ENCODE measurements at places on chromosomes 11 and 22.
A peak's percentile ranks its signal among the peaks of the same experiment; 100 is the strongest.

GRCh38 chr11:117914398-117914761, 14.8 kb downstream of the TMPRSS13 start:
- DNase-seq, result no peak

GRCh38 chr11:72864702-72865655, 50.8 kb downstream of the ATG16L2 start:
- no peak for DNase-seq

GRCh38 chr22:43449205-43449830, 37.5 kb downstream of the MPPED1 start:
- peak; percentile 37 for DNase-seq

- DNase-seq, result peak; percentile 31
Measured at GRCh38 chr11:19059833-19060232, 684 bp downstream of the MRGPRX2 start.

- DNase-seq, result no peak
Measured at GRCh38 chr11:88411265-88411664, 73.7 kb upstream of the CTSC start.

GRCh38 chr22:37782340-37783168, 25.2 kb upstream of the GCAT start:
- no peak for DNase-seq

DNA sequence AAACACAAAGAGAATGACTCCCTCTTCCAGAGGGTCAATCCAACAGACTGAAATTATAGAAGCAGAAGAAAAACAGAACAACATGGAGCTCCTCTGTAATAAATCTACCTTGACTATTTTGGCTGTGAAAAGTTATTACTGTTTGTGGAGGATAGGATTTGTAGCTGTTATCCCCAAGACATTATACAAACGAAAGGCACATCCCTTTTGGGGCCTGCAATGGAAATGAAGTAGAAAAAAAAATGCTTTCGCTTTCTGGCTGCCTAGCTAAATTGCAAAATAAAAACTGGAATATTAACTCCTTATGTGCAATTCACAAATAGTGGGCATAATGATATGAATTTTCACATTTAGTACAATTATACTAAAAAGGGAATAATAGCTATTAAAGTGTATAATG, 123.8 kb upstream of the CCDC179 start:
- DNase-seq, result no peak

- DNase-seq, result no peak
Measured at GRCh38 chr11:110121204-110121603, 28.0 kb downstream of the ZC3H12C start.

- DNase-seq, result peak; percentile 68
Measured at GRCh38 chr11:4697585-4697984, at the start of gene OR51E2. OR51E2 (minus strand) TSS chr11:4697853; CDS start chr11:4682711, 15,142 bp downstream.

DNA sequence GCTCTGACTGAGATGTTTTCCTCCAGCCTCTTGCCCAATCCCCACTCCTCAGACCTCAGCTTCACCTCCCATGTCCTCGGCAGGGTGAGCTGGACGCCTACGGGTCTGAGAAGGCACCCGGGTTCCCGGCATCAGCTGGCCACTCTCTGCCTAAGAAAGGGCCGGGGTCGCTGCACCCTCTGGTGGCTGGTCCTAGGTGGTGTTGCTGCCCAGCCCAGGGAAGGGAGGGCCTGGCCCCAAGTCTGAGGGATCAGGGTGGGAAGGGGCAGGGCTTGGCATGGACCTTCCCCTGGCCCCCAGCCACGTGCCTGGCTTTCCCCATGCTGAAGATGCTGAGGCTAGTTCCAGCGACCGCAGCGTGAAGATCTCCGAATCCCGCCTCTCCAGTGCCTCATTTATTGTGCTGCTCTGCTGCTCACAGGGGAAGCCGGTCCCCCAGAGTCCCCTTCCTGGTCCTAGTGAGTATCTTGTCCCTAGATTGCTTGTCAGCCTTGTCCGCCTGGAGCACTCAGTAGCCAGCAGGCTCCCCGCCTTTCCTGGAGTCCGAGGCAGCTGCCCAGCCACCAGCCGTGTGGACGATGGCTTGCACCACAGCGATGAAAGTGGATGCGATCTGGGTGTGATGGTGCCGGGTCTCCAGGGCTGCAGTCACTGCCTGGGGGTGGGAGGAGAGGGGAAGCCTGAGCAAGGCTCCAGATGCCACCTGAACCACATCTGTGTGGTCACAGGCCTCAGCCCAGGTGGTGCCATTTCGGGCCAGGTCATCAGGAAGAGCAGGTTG, 2.9 kb upstream of the GGT5 start:
- peak; percentile 86 for DNase-seq

DNA sequence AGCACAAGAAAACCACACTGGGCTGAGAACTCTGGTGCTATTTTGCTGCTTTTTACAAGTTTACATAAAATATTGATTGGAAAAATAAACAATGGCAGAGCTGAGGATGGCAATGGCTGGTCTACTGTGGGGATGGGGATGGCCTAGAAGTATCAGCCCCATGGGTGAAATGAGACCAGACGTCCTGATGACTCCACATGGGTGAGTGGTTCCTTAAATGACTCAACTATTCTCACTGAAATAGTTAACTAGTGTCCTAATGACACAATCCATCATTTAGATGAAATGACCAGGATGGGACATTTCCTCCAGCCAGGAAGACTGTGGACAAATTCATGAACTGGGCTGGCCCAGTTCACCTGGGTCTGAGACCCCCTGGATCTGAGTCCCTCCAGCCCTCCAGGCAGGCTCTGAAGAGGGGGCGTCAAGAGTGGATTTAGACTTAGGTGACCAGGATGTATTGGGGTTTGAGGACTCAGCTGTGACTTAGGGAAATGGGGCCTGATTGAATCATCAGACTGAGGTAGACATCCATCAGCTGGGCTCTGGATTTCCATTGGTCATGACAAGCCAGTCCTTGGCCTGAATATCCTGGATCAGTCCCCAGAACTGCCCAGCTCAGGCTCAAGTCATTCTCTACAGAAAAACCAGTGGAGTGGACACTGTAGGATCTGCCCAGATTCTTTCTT, 98.2 kb upstream of the IGLL5 start:
- no peak for DNase-seq

- no peak for DNase-seq
Measured at GRCh38 chr11:134120143-134120850, 51.4 kb downstream of the JAM3 start.

- no peak for DNase-seq
Measured at GRCh38 chr22:47164514-47165337, 402.3 kb downstream of the TBC1D22A start.

GRCh38 chr11:130198964-130199363, 39.4 kb downstream of the ST14 start:
- no peak for DNase-seq

DNA sequence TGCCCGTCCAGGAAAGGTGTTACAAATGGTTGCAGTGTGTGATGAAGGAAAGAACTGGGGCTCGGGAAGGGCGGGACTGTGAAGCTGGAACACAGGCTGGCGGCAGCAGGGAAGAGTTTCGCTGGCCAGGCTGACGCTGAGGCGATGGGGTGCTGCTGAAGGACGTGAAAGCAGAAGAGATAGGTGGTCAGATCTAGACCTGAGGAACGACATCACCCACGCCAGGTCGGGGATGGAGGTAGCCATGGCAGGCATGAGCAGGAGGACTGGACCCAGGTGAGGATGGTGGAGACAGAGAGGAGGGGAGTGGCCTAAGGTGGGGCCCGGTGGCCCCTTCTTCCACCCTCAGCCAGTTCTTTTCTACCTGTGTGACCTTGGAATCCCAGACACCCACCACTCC, 9.1 kb downstream of the CDC42EP2 start:
- DNase-seq, result no peak

DNA sequence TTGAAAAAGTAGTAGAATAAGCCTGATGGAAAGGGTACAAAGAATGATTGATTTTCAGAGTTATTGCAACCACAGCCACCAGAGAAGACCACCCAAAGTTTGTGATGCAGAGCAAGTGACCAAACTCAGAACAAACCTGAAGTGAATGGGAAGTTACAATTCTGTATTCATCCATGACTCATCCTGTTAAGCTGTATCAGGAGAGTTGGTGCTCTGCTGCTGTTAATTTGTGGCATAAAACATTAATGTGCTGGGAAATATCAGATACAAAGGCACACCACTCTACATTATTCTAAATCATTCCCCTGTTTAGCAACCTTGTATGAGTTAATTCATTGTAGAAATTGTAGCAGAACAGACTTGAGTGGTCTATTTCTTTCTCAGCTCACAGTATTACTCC, 19.6 kb upstream of the PDGFD start:
- no peak for DNase-seq

DNA sequence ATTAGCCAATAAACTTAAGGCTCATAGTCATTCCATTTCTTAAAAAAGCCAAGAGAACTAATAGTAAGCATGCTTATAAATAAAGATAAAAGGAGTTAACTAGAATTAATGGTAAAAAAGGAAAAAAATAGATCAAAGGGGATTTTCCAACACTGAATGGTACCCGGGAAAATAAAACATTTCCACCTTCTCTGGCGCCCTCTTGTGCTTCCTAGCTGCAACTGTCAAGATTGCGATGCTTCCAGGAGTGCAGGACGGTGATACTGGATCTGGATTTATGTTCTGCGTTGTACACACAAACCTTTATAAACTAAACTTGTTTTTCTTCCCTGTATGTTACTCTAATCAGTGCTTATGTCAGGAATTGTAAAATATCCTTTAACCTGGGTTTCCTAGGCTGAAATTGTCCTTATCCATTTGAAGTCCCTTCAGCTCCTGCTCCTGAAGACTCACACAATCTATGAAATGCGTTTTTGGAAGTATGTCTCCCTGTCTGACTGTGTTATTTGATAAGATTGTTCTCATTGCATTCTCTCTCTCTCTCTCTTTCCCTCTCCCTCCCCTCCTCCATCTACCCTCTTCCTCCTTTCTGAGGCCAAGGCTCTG, 9.6 kb upstream of the HTATIP2 start:
- DNase-seq, result peak; percentile 37

DNA sequence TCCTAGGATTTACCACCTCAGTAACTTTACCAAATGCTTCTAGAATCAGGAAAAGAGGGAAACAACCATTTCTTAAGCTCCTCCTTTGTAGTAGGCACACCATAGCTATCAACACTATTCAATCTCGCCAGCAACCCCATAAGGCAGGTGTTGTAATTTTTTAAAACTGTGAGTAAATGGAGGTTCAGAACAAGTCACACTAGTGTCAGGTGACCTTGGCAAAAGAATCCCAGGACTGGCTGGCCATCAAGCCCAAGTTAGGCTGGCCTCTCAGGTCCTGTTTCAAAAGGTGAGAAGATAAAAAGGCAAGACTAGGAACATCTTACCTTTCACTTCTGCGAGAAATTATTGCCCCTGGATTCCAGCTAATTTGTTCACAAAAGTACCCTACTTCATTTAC, 713 bp downstream of the TOP3B start:
- no peak for DNase-seq

GRCh38 chr11:108117746-108118371, 3.5 kb upstream of the ACAT1 start:
- DNase-seq, result peak; percentile 44

DNA sequence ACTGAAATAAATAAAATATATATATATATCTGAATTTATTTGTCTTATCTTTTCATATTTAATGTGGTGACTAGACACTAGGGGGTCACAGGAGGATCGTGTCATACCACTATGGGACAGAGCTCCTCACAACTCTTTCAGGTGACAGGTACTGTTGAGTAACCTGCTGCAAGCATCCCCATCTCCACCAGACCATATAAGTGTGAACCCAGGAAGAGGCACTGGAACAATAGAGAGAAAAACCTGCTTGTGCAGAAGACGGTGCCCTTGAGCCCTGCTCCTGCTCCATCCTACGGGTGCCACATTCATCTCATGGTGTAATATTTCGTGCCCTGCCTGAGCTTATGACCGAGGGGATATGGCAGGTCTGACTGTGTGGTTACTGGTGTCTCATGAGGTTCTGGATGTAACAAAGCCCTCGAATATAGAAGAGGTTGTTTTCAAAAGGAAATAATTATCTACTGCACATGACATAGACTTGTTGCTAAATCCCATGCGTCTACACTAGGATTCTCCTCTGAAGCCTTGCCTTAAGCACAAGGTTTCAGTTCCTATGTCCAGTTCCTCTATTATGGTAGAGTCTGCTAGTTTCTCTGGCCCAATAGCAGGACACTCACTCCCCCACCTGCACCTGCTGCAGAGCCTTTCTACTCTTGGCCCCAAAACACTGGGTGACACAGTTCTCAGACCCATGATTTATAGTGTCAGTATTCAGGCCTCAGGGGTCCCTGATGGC, 70.4 kb downstream of the GGTLC2 start:
- no peak for DNase-seq

DNA sequence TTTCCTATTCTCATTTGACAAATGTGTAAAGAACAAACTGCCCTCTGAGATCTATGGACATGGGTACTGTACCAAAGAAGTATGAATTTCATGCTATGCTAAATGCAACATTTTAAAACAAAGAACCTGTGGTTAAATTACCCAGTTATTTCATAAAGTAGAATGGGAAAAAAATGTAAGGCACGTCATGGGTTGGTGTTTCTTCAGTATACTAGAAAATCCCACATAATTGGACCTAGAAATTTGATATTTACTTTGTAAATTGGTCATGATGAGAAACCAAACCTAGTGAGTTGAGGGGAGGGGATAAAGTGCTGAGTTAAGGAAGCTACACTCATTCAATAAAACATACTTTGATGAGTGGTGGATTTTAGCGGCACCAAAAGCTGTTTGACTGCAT, 104.1 kb downstream of the ALX4 start:
- DNase-seq, result no peak

DNA sequence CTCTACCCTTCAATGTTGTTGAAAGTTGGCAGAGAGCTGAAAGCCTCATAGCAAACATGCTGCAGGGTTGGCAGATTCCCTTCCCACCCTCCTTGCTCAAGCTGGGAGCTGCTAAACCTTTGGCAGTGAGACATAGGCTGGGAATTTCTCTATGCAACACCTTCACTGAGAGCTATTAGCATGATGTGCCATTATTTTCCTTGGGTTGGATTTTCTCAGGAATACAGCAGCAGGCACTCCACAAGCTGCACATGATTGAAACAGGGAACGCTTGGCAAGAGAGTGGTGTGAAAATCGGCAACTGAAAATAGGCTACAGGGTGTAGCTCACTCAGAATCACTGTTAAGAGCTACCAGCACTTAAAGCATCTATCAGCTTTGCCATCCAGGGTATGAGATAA, 9.6 kb upstream of the ALKBH3 start:
- DNase-seq, result peak; percentile 19

DNA sequence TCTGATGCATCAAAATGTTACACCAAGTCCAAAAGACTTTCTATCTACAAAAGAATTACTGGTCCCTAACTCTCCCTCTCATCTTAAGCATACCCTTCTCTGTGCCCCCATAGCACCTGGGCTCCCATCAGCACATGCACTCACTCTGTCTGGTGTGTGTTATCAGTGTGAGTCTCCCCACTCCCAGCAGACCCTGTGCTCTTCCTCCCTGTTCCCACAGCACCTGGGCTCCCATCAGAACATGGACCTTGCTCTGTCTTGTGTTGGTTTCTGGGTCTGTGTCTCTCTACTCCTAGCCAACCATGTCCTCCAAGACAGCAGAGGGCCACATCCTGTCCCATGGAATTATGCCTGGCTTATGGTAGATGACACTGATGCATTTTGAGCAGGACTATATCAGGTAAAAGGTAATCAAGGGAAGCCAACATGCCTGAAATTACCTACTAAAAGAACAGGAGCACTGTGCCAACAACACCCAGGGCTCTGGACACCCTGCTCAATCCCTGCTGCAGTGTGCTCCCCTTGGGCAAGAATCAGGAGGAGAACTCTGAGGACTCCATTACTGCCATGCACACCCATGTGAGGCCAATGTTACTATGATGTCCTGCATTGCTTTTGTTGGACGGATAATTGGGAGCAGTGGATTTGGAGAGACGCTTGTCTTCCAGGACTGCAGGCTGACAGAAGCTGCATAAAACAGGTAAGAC, 34.3 kb downstream of the GAB4 start:
- no peak for DNase-seq
